Fibroblast of the aortic adventitia (primary cell): ENCODE measurements at places on chromosomes 16 and 17. TPM values are rescaled to one million over a fixed set of nuclear protein-coding genes. Genes with fewer than 3 reads are reported as not detected.
A peak's percentile ranks its signal among the peaks of the same experiment; 100 is the strongest.

MYO18A gene
- total RNA-seq, result 78.3 and 82.8 TPM in 2 replicates

ADAP2 gene
- total RNA-seq, result 0.27 and 0.90 TPM in 2 replicates

GRCh38 chr16:11208916-11209665, 46.9 kb downstream of the SOCS1 start:
- DNase-seq, result no peak

DNA sequence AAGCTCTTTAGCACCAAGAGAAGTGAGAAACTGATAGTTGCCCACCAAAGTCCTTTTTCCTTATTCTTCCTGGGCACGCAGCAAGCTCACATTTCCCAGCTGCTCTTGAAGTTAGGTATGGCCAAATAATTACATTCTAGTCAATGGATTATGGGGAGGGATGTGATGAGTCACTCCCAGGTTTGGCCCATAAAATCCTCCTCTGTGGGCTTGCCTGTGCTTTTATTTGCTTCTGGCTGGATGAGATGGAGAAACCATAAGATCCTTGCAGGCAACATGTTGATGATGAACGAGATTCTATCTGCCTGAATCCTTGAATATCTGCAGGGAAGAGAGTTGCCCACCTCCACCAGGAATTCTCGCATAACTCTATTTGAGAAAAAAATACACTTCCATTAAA, 568.3 kb upstream of the SALL1 start:
- no peak for DNase-seq

GRCh38 chr16:55398762-55399161, 74.8 kb downstream of the IRX6 start:
- DNase-seq, result no peak

GRCh38 chr17:17059301-17059890, 17.1 kb downstream of the MPRIP start:
- DNase-seq, result no peak

TLK2 gene
- total RNA-seq, result 39.1 and 52.7 TPM in 2 replicates

DNA sequence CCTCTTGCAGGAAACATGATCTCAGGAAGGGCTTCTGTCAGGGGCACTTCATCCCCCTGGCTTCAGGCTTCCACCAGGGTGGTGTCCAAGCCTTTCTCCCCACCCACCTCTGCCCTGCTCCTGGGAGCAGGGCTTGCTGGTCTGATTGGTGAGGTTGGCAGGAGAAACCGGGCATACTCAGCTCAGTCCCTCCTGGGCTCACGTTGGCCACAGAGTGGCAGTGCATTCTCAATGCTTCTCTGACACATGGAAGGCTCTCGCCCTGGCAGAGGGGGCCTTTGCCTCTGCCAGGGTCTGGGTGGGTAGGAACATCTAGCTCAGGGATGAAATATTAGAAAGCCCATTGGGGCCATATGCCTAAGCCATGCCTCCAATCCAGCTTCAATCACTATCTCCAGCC, 142.8 kb downstream of the AXIN2 start:
- no peak for DNase-seq

DNA sequence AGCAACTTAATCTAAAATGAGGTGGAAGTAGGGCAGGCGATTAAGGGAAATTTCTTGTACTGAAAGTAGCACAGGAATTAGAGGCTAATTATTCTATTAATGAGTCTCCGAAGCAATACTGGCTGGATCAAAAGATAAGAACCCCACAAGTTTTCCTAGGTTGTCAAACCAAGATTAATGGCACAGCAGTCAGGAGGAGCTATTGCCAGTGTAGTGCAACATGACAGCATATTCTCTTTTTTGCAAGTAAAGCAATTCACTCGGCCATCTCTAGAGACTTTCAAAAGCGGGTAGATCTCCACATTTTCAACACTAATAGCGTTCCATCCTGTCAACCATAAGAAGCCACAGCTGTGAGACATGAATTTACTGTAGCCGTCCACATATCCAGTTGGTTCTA, 81.2 kb downstream of the CYB561 start:
- DNase-seq, result no peak

GRCh38 chr16:78843978-78844377, 744.5 kb downstream of the WWOX start:
- DNase-seq, result no peak

- DNase-seq, result peak; percentile 39
Measured at GRCh38 chr17:71409712-71410111, 711.1 kb upstream of the SOX9 start.

DNA sequence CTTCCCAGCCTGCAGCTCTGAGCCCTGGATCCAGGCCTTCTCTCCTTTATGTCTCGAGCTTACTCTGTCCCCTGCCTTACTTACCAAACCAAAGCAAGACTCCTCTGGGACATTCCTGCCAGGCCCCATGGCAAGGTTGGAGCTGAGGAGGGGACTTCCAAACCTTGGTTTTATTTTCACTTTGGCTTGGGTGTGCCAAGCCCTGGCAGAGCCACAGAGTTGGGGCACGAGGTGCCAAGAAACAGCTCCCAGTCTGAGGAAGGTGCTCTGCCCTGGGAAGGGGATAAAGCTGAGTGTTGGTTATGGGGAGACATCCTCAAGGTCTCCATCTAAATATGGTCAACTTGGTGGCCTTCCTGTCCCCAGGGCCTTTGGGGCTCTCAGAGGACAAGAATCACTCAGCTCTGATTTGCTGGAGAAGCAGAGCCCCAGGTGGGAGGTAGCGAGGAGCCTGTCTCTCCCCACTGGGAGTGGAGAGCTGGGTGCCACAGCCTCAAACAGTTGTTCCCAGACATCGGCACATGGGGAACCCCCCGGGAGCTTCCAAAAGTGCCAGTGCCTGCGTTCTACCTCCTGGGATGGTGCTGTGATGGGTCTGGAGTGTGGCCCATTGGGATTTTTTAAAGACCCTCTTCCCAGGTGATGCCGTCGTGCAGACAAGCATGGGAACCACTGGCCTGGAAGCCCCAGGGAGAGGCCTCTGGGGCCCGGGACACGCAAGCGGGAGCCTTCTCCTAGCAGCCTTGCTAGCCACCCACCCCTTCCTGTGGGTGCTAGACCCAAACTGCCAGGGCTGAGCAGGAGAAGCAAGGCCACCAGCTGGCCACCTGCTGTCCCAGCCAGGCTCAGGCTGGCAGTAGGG, 10.3 kb downstream of the NLRC5 start:
- no peak for DNase-seq

SLC12A4 gene
- 32.1 and 65.6 TPM in 2 replicates for total RNA-seq

DNA sequence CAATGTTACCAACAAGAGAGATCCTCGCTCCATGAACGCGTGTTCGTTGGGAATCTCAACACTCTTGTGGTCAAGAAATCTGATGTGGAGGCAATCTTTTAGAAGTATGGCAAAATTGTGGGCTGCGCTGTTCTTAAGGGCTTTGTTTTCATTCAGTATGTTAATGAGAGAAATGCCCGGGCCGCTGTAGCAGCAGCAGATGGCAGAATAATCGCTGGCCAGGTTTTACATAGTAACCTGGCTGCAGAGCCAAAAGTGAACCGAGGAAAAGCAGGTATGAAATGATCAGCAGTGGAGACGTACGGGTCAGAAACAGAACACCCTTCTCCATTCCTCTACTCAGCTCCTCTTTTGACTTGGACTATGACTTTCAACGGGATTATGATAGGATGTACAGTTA, 13.3 kb downstream of the SOCS1 start:
- no peak for DNase-seq

RAP1GAP2 gene
- total RNA-seq, result 1.5 and 5.0 TPM in 2 replicates

DNA sequence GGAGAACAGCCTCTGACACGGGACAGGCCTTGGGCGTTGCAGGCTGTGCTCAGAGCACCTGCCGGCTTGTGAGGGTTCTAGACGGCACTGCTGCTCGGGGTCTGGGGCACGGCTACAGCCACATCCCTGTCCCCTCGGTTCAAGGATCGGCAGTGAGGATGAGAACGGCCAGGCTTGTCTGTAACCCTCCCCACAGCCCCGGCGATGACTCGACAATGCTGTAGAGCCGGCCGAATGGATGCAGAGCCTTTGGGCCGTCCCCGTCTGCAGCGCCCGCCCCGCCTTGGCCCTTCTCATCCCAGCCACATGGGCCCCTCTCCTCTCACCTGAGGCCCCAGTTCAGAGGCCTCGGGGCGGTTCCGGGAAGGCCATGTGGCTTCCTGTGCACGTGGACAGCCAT, 49.0 kb upstream of the METRNL start:
- no peak for DNase-seq

CES3 gene
- total RNA-seq, result 0.54 TPM in 1 of 2 replicates, not detected in the other

TMEM235 gene
- total RNA-seq, result not detected in 2 replicates

DNA sequence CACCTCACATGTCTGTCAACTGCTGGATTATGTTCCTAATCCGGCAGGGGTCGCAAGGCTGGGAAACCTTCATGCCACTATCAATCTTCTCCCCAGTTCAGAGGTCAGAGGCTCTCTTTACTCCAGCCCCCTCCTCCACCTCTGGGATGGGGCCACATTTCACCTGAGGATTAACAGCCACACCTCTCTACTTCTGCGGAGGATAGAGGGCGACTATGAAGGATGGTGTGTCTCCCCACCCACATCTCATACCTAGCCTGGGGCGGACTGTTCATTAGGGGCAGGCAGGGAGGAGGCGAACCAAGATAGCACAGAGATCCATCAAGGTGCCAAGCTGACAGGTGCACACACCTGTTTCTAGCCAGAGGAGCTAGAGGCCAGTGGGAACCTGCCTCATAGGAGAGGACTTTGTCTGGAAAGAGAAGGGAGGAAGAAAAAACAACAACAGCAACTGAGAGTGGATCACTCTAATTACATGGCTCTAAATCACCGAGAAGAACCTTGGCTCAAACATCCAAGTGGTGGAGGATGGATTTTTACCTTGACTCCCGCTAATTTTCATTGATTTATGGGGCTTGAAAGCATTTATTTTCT, 41.9 kb upstream of the SKAP1 start:
- DNase-seq, result no peak

MRM1 gene
- total RNA-seq, result 2.3 and 4.3 TPM in 2 replicates

GRCh38 chr16:51538707-51539498, 387.8 kb upstream of the SALL1 start:
- peak; percentile 80 for DNase-seq

CHD9NB gene
- 1.6 and 2.3 TPM in 2 replicates for total RNA-seq

DNA sequence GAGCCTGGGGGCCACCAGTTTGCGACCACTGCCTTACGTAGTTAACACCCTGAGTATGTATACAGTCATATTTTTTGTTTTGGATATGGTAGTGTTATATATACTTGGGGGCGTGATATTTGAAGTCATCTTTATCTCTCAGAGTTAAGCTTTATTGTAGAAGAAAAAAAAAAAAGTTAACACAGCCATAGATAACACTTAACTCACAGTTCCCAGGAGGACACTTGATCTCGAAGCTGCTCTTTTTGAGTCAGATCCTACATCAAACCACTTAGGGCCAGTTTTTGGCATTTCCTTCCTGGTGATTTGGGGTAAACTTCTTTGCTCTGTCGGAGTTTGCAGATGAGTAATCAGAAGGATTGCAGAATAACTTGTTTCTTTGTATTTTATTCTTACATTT, 5.8 kb downstream of the ITPRIPL2 start:
- peak; percentile 89 for DNase-seq

GRCh38 chr16:48892893-48893292, 282.9 kb upstream of the N4BP1 start:
- DNase-seq, result no peak

- DNase-seq, result no peak
Measured at GRCh38 chr17:48247038-48247437, 139.5 kb downstream of the SNX11 start.

- no peak for DNase-seq
Measured at GRCh38 chr17:32855620-32856019, 21.3 kb downstream of the MYO1D start.

DNA sequence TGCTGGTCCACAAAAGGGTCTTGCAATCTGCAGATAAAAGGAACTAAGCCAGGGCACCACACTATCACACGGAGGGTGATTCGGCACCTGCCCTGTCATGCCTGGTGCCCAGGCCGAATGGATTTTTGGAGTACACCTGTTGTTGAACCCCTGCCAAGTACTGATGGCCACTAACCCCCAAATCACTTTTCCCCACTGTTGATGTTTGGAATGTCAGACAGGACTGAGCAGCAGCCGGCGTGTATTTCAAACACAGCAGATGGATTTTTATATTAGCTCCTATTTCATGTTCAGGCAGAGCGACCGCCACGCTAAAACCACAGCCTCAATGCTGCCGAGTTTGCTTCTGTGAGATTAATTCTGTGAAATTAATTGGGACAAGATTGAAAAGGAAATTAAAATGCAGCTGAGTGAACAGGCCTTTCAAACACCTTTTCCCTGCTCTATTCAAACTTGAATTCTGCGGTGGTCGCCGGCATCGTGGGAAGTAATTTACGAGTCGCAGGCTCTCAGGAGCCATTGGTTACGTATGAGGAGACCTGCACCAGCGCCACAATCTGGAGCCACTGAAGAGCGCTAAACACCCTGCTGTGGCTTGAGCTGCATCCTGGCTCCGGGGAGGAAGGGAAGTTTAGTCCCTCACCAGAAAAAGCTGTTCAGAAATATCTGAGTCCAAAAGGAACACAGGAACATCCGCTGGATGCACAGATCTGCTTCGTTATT, 48.5 kb downstream of the SNX11 start:
- no peak for DNase-seq

DNA sequence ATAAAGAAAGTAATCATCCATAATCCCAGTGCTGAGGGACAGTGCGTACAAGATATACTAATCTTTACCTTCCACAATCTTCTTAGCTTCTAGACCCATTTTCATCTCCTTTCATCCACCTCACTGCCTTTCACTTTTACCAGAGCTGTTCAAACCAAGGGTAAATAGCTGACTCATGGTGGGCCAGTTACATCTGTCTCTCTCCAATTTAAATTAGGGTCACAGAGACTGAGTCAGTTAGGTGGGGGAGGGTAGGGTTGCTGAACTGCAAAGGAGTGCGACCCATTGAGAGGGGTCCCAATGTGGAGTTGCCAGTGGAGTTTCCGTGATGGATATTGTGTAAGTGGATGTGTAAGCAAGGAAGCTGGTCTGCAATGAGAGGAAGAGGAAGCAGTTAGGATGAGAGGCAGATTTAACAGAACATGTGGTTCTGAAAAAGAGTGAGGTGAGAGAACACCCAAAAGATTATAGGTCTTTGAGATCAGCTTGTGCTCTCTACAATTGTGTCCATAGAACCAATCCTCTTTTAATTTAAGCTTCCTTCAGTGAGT, 83.5 kb downstream of the GP2 start:
- DNase-seq, result no peak

GRCh38 chr17:50684612-50685333, 22.9 kb downstream of the ANKRD40 start:
- DNase-seq, result no peak

GRCh38 chr16:23293016-23293415, 9.1 kb upstream of the SCNN1B start:
- no peak for DNase-seq

ENPP7 gene
- not detected in 2 replicates for total RNA-seq

GRCh38 chr17:2595716-2596115, 2.3 kb downstream of the PAFAH1B1 start:
- DNase-seq, result peak; percentile 31

GRCh38 chr16:66167564-66168291, 198.8 kb upstream of the CDH5 start:
- DNase-seq, result peak; percentile 97

GP1BA gene
- not detected in 2 replicates for total RNA-seq
